Stimulated activated CD8-positive, alpha-beta memory T cell treated with anti-CD3 and anti-CD28 coated beads, Interleukin-15, amount 100 ng/mL, for 4 hours (primary cell): ENCODE measurements at places on chromosomes 3 and 15.

- DNase-seq = no peak
Observed at GRCh38 chr15:44654858-44655257, 8.6 kb downstream of the SPG11 start.

- DNase-seq = no peak
Observed at GRCh38 chr3:66738625-66739365, 238.0 kb upstream of the LRIG1 start.

DNA sequence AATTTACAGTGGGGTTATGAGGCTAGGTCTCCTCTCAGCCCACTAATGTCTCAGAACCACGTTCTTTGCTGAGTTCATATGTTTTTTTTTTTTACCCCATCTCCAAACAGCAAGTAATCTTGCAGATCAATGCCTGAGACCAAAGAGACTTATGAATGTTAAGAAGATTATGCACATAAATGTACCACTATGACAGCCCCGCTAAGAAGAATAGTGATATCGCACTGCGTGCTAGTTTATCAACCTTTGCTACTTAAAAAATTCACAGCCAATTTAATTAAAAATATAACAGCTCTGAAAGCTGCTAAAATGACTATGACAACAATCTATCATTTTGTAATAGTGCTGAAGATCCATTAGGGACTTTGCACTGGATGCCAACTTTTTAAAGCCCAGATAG, 739.0 kb upstream of the CFAP20DC start:
- DNase-seq = no peak

DNA sequence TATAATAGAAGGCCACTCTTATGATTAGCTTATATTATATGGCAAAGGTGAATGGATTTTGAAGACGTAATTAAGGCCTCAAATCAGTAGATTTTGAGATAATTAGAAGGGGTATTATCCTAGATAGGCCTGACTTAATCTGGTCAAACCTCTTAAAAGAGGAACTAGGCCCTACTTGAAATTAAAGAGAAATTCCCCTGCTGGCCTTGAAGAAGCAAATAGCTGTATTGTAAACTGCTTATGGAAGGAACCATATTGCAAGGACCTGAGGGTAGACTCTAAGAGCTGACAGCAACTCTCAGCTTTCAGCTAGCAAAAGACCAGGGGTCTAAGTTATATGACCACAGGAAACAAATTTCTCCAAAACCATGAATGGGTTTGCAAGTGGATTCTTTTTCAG, 219.0 kb upstream of the ONECUT1 start:
- DNase-seq = no peak

DNA sequence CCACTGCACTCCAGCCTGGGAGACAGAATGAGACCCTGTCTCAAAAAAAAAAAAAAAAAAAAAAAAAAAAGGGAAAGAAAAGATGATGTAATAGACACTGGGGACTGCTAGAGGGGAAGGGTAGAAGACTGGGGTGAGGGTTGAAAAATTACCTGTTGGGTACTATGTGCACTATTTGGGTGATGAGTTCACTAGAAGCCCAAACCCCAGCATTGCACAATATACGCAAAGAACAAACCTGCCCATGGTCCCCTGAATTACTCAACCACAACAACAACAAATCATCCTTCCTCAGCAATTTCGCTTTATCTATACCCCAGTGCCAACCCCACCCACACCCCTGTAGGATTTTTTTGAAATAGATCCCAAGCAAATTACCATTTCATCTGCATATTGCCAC, 13.5 kb downstream of the NIPA1 start:
- DNase-seq = no peak

- DNase-seq = no peak
Observed at GRCh38 chr15:93348711-93349545, 259.9 kb upstream of the RGMA start.

GRCh38 chr3:133776794-133777438, 28.7 kb upstream of the SRPRB start:
- DNase-seq = no peak

DNA sequence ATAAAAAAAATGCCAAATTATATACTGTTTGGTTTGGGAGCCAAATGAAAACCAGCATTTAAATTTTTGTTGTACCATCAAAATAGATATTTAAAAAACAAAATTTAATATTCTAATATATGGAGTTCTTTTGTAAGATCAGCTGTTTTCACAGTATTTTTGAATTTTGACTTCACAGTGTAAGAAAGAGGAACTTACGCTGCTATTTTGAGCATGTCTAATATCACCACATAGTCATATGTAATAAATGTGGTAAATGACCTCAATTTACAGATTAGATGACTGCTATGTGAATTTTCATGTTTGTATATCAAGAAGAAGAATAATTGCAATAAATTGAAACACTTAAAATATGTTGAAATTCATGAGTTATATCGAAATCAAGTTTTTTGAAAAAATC, 189.6 kb downstream of the ARRDC4 start:
- no peak for DNase-seq

GRCh38 chr3:29934751-29935150, 653.9 kb downstream of the RBMS3 start:
- DNase-seq = no peak

- DNase-seq = no peak
Observed at GRCh38 chr3:117136003-117136402, 426.4 kb downstream of the TUSC7 start.

DNA sequence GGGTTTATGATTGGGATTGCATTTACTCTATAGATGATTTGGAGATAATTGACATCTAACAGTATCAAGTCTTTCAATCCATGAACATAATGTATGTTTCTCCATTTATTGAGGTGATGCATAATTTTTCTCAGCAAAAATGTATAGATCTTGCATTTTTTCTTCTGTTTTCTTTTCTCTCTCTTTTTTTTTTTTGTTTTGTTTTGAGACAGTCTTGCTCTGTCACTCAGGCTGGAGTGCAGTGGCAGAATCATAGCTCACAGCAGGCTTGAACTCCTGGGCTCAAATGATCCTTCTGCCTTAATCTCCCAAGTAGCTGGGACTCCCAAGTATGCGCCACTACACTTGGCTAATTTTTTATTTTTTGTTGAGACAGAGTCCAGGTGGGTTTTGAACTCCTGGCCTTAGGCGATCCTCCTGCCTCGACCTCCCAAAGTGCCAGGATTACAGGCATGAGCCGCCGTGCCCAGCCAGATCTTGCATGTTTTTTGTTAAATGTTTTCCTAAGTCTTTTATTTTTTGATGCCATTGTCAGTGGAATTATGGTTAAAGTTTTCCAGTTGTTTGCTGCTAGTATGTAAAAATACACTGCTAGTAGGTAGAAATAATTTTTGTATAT, 3.1 kb downstream of the LMLN start:
- no peak for DNase-seq

DNA sequence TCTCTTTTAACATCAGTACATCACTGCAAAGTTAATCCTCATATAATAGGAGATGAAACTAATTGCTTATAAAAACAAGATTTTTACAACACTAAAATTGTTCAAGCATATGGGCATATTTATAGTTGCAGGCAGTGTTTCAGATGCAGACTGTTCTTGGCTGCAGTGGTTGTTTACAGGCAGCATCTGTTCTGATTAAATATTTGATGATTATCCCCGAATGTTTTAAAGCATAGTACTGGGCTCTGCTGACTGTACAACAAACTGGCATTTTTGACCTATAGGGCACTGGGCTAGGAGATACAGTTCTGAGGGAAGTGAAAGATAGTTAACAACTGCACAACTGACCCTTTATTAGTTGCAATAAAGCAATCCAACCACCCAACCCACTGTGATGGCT, 113.6 kb downstream of the UBE3A start:
- DNase-seq = no peak

DNA sequence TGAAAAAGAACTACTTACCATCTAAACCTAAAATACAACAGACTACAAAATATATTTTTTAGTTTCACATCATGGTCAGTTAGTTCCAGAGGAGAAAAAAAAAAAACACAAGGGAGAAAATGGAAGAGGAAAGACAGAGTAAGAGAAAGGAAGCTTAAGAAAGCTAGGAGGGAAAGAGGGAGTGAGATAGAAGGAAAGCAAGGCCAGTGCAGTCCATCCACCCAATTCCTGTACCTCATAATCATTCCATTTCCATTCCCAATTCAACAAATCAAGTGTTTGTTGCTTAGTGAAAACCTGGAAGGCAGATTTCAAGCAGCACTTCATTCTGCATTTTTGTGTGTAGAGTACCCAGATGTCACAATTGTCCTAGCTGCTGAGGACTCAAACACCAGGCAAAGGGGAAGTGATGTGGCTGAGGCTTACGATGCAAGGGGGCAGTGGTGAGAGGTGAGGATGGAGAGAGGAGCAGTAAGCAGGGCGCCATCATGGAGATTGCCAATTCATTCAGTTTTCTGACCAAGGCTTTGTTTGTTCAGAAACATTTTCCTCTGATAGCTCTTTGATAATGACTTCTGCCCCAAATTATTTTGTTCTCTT, 83.6 kb upstream of the GSK3B start:
- DNase-seq = no peak

DNA sequence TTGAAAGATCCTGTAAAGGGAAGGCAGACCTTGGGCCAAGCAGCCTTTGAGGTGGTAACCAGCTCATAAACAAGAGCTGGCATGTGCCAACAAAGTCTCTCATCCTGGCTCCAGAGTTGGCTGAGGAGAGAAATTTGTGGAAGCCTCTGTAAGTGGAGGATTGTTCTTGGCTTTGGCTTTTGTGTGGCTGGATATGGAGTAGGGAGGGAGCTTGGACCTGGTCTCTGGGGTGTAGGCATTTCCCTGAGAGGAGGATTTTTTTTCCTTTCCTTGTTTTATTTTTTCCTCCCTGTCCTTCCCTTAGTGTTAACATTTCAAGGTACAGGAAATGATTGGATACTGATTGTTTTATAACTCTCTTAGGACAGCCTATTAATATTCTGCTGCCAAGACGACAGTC, 60.8 kb downstream of the ZNF609 start:
- DNase-seq = no peak

- DNase-seq = no peak
Observed at GRCh38 chr3:109313061-109313460, 3.3 kb downstream of the DPPA2 start.

DNA sequence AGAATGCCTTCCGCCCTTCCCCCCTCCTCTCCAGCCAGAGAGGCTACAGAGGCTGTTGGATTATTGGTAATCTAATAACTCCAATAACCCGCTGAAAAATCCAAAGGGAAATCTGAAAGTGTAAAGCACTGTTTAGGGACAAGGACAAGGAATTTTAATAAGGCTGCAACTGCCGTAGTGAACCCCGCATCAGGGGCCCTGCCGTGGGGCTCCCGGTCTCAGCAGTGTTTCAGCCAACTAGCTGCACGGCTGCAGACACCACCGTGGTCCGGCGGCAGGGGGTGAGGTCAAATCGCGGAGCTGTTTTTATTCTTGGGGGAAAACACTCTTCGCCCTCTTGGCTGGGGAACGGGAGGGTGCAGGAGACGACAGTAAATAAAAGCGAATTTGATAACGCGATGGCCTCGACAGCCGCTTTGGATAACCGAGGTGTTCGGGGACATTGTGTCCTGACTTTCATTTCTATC, 6.1 kb downstream of the BCL6 start:
- DNase-seq = no peak

DNA sequence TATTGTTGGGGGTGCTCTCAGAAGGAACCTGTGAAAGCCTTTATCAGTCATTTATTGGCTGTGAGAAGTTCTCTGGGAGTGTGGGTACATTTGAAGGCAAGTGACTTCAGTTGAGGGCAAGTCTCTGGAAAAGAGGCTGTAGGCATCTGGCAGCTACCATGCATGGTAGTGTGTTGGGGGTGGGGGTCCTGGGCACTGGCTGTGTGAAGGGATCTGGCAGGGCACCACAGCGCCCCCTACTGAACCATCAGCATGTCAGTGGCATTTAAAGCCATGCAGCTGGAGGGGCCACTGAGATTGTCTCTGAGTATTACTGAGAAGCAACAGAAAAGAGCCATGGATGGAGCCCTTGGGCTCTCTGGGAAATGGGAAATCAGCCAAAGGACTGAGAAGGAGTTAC, 30.6 kb downstream of the CRTAP start:
- no peak for DNase-seq

GRCh38 chr15:97868981-97869380, 91.5 kb upstream of the ARRDC4 start:
- DNase-seq = no peak

DNA sequence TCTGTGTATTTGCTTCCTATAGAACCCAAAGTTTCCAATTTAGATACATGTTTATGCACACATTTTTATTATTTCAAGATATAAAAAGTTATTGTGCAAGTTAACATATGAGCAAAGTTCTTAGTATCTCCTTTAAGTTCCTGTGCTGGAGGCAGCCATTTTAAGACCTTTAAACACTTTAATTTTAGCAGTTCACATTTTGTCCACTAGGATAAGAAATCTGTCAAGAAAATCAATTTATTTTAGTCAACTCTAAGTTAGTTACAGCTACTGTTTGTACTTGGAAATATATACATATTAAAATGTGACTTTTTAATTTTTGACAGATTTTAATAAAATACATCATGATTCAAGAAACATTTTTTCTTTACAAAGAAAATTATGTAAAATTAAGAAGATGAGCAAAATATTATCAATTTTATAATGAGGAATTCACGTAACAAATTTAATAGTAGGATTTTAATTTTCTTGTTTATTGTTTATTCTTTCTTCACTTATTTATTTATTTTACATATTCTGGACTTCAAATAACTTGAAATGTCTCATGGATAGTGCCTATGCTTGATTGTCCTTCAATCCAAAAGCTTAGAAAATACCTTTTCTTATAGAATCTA, 402.6 kb upstream of the GBE1 start:
- DNase-seq = no peak

GRCh38 chr3:5122741-5123706, 932 bp downstream of the ARL8B start:
- DNase-seq = peak; percentile 1

- no peak for DNase-seq
Observed at GRCh38 chr3:21067031-21067813, 683.8 kb downstream of the ZNF385D start.

DNA sequence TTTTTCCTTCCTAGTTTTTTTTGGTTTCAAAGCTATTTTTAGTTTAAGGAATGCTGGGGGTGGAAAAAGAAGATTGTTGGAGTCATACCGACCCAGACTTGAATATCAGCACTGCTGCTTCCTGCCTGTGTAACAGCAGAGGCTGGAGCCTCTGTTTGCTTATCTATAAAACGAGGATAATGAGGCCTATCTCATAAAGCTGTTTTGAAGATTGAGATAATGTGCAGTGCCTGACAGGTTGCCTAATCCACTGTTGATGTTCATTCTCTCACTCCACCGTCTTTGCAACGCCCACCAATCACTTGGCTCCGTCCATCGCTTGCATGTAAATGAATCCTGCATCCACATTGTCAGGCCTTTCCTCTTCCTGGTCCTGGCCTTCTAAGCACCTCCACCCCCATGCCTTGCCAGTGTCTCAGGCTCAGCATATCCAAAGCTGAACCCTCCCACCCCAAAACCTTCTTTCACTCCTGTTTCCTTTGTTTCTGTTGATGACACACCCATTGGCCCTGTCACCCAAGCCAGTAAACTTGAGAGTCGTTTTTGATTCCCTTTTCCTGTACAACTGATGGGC, 94.9 kb downstream of the MEX3B start:
- DNase-seq = no peak

GRCh38 chr15:71261909-71262308, 146.6 kb downstream of the THSD4 start:
- DNase-seq = no peak
